ENCODE measurements at places on chromosomes 4 and X.

- no peak for DNase-seq
Measured at GRCh38 chrX:119228512-119229252, 7.4 kb upstream of the PGRMC1 start.

GRCh38 chr4:124487651-124488050, 224.9 kb downstream of the ANKRD50 start:
- no peak for DNase-seq

DNA sequence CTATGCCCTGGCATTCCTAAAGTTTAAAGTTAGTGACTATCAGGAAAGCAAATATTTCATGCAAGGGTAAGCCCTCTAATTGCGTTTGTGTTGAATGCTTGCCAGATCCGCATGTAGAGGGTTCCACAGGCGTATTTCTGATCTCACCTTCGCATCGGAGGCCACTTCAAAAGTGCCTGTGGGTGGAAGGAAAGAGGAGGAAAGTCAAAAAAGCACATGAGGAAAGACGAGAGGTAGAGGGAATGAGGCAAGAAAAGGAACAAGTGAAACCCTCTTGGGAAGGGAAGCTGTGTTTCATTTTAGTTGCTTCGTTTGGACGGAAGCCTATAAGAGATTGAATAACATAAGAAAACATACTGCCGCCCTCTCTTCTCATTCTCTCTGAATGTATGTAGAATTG, 628.8 kb downstream of the SPRY1 start:
- no peak for DNase-seq

DNA sequence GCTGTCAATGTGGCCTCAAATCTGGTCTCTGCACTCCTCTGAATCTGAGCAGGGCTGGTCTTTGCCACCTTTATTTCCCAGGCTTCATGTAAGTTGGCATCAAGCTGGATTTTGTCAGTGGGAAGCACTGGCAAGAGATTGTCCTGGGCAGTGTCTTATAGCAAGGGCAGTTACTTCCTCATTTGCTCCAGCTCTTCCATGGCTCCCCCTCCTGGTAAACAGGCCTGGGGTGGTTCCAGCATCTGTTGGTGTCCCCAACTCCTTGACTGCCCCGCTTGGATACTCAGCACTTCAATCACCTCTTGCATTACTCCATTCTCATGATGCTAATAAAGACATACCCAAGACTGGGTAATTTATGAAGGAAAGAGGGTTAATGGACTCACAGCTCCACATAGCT, 15.0 kb upstream of the REST start:
- DNase-seq = no peak

DNA sequence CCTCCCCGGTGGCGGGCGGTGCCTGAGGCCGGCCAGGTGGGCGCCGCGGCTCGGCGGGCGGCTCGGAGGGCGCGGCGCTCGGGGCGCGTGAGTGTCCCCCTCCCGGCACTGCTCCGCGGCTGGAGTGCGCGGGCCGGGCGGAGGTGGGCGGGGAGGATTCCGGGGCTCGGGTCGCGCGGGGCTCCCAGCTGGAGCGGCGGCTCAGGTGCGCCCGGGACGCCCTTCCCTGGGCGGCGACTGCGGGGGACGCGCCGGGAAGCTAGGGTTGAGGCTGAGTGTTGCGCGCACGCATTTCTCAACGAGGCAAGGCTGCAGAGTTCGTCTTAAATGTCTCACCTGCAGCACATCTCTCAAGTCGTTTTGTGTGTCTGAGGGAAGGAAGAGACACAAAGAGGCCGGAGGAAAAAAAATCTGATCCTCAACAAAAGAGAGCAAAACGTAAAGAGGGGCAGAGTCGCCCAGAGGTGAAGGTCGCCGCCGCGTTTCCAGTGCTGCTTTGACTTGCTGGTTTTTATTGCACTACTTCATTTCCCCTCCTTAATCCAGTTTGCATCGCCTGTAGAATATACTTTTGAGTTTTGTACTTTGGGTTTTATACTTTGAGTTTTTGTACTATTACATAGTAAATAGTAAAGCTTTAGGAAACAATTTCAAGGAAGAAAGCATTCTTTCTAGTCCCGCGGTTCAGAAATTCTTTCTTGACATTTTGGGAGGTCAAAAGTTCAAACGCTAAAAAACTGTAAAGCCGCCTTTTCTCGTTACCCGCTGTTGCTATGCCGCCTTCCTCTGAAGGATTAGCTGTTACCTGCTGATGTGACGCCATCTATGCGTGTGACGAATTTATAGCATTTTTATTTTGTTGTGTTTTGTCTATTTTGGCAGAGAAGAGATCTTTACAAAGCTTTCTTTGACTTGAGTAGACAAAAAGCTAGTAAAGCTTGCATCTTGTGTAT, 106.5 kb upstream of the STOX2 start:
- DNase-seq = no peak

DNA sequence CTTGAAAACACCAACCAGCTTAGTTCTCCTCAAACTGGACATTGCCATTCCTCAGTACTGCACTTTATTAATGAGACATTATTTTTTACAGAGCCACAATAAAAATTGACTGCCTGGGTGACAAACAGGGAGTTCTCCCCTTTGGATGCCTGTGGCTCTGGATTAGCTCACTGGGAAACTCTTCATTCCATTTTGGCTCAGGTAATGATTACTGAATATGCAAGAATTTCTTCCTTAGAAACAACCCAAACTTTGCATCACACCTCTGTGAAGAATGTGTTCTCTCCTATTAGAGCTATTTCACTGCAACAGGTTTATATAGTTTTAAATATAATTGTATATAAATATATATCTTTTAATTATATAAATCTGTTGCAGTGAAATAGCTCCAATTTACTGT, 2065.8 kb downstream of the ARAP2 start:
- DNase-seq = no peak

GRCh38 chr4:74394476-74395136, 29.7 kb downstream of the EREG start:
- DNase-seq = no peak

- DNase-seq = no peak
Measured at GRCh38 chr4:152132776-152133175, 372.0 kb upstream of the GATB start.

GRCh38 chr4:60682901-60683300, 517.2 kb upstream of the ADGRL3 start:
- DNase-seq = no peak

DNA sequence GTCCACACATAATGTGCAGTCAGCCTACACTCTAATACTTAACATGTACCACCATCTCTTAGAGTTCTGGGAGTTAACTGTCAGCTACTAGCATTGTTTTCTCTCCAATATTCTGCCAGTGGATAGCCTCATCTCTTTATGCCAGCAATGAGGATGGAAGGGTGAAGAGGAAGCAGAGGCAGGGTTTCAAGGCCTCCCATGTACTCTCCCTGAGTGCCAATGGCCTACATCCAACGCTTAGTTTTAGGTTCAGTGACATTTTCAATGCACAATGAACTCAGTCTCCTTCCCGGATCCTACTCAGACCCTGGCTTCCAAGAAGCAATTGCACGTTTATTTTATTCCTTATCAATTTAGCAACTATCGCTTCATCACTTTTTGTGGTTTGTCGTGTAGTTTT, 686.1 kb downstream of the DMD start:
- no peak for DNase-seq

DNA sequence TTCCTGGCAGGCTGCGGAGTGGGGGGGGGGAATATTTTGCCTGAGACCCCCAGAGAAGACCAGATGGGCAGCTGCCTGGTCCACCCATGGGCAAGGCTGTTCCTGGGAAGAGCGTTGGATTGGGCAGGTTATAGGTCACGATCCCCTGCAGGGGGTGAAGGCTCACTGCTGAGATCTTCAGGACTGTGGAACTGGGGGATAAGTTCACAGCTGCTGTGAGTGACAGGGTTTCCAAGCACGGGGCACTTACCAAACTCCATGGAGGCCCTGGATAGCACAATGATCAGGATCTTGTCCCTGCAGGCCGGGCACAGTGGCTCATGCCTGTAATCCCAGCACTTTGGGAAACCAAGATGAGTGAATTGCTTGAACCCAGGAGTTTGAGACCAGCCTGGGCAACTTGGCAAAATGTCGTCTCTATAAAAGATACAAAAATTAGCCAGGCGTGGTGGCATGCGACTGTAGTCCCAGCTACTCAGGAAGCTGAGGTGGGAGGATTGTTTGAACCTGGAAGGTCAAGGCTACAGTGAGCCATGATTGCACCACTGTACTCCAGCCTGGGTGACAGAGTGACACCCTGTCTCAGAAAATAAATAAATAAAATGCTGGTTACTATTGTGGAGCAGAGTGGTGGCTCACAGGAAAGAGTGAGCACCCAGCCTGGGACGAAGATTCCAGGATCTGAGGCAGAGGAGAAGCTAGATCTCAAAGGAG, 68.0 kb upstream of the HELT start:
- no peak for DNase-seq

- no peak for DNase-seq
Measured at GRCh38 chr4:184451726-184452125, 22.6 kb downstream of the IRF2 start.
